ENCODE measurements at places on chromosomes 6 and 20.

DNA sequence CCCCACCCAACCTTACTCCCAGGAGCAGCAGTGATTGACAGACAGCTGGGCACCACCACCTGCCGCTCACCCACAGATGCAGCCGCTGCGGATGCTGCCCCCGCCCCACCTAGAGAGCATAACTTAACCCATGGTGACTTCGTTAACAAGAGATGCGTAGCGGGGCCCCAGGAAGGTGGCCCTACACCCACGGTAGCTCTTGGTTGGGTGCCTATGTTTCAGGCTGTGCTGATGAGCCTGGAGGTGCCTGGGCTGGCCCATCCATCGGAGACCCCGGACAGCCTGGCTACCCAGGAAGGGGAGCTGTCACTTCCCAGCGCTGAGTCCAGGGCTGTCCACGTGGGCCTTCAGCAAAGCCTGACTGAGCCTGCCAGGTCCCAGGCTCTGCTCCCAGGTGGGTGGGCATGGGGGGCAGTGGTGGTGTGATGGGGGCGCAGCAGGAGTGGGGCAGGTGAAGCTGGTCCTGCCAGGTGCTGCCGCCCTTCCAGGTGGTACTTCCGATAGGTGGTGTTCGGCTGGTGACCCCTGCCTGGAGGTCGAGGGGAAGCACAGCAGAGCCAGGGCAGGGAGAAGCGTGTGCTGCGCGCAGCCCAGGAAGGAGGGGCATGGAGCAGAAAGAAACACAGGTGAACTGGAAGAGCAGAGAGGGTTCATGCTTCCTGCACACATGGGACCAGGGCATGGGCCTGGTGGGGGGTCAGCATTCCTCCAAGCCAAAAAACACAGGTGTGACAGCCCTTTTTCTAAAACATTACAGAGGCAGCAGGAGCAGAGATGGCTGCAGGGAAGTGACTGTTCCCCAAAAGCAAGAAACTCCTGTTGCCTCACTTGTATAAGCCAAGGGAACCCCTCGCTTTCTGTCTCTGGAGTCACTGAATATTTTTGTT is 56.9 kb downstream of the SYNJ2 start:
- DNase-seq, result no peak

- peak; percentile 84 for DNase-seq
Observed at GRCh38 chr20:25336561-25337422, 53.8 kb downstream of the ABHD12 start.

- no peak for DNase-seq
Observed at GRCh38 chr6:44271406-44271723, 1.1 kb downstream of the TMEM151B start.

- DNase-seq, result peak; percentile 90
Observed at GRCh38 chr20:31713312-31714273, 9.1 kb downstream of the BCL2L1 start.

- no peak for DNase-seq
Observed at GRCh38 chr6:74690365-74690764, 515.5 kb downstream of the COL12A1 start.

DNA sequence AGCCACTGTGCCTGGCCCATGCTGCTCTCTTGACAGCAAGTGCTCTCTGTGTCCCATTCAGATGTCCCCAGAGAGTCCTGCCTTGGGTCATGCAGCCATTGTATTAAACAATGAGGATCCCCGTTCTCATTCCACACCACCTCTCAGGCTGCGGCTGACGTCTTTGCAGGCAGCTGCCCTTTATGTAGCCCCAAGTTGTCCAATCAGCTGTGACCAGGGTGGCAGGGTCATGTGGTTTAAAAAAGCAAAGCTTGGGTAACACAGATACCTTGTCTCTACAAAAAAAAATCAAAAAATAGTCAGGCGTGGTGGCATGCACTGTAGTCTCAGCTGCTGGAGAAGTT is 13.2 kb downstream of the GCNT2 start:
- DNase-seq, result no peak

GRCh38 chr6:23414051-23414445 is 712.0 kb upstream of the NRSN1 start:
- peak; percentile 18 for DNase-seq

GRCh38 chr6:73942592-73943186 is 246.7 kb downstream of the CD109 start:
- DNase-seq, result peak; percentile 96

DNA sequence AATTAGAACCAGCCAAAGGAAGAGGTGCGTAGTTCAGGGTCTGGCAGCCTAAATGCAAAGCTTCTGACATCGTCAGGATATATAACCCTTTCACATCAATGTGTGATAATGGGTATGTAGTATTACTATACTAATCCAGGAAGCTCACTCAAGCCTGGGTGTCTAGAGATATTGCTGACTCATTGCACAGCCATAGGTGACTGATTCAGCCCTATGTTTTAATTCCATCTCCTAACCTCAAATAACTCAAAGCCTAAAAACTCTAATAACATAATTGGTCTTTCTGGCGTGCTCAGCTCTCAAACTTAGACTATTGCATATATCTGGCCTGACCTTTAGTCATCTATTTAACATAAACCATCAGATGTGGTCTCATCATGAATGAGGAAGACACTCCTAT is 658.4 kb downstream of the TBC1D32 start:
- no peak for DNase-seq

DNA sequence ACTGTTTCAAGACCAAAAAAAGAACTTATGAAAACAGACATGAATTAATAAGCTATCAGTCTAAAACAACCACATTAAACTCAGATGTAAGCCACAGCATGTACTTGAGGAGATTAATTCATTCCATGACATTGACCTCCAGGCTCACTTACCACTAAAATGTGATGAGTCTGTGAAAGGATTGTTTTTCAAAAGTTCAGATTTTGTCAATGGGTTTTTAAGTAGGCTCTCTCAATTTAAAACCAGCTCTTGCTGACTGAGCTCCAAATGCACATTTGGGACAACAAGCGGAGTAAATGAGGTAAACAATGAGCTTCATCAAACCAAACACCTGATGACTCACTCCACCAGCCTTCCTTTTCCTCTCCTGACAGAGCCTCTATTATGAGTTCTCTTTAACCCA is 197.0 kb downstream of the SIM1 start:
- DNase-seq, result no peak

DNA sequence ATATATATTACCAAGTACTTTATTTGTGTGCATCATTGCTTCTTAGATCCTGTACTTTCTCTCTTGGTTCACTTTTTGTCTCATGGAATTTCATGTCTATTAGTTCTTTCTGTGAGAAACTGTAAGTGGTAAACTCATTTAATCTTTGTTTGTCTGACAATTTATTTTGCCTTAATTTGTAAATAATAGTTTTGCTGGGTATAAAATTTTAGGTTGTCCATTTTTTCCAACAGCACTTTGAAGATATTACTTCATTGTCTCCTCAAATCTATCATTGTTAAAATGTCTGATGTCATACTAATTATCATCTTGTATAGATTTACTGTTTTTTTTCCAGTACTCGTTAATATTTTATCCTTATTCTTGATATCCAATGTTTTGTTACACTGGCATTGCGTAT is 205.2 kb upstream of the CDYL start:
- no peak for DNase-seq

- DNase-seq, result peak; percentile 79
Observed at GRCh38 chr6:149026530-149026942, 279.7 kb downstream of the UST start.

- no peak for DNase-seq
Observed at GRCh38 chr6:3882431-3882830, 33.3 kb downstream of the FAM50B start.

DNA sequence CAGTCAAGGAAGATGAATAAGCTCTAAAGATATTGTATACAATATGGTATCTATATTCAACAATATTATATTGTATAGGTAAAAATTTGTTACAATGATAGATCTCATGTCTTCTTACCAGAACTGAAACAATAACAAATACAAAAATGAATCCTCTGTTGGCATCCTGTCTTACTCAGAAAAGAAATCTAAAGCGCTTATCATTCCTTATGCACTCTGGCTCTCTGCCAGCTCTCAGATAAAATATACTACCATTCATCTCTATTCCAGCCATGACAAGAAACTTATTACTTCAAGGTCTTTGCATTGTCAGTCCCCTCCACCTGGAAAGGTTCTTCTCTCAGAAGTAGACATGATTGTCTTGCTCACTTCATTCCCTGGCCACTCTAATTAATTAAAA is 138.6 kb downstream of the THEMIS start:
- no peak for DNase-seq

DNA sequence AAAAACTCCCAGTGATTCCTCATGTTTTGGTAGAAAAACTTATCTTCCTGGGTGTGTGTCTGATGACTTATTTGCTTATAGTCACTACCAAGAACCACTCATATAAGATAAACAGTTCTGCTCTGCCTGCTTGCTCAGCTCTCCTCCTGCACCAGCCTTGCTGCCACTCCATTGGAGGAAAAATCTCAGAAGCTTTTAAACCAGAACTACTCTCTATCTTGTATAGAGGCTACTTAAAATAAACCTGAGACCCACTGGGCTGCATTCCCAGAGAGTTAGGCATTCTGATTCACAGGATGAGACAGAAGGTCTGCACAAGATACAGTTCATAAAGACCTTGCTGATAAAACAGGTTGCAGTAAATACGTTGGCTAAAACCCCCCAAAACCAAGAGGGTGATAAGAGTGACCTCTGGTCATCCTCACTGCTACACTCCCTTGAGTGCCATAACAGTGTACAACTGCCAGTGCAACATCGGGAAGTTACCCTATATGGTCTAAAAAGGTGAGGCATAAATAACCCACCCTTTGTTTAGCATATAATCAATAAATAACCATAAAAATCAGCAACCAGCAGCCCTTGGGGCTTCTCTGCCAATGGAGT is 728.3 kb downstream of the EPHA7 start:
- no peak for DNase-seq

GRCh38 chr20:64052987-64053840 is 3.8 kb upstream of the SOX18 start:
- no peak for DNase-seq

GRCh38 chr6:106170030-106170791 is 84.1 kb downstream of the PRDM1 start:
- no peak for DNase-seq

- DNase-seq, result peak; percentile 80
Observed at GRCh38 chr6:148144917-148145521, 197.6 kb upstream of the SASH1 start.

DNA sequence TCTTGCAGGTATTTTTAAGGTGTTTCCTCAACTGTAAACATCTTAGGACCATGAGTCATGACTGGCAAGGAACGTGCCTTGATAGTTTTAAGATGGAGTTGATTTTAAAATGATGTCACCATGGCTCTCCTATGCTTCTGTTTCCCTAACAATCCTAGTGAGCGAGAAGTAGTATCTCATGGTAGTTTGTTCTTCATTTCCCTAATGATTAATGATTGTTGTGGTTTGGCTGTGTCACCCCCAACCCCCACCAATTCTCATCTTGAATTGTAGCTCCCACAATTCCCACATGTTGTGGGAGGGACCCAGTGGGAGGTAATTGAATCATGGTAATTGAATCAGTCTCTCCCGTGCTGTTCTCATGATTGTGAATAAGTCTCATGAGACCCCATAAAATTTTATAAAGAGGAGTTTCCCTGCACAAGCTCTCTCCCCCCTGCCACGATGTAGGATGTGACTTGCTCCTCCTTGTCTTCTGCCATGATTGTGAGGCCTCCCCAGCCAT is 16.8 kb upstream of the BNIP5 start:
- DNase-seq, result no peak

GRCh38 chr6:143396497-143397226 is 53.8 kb downstream of the ADAT2 start:
- DNase-seq, result no peak

DNA sequence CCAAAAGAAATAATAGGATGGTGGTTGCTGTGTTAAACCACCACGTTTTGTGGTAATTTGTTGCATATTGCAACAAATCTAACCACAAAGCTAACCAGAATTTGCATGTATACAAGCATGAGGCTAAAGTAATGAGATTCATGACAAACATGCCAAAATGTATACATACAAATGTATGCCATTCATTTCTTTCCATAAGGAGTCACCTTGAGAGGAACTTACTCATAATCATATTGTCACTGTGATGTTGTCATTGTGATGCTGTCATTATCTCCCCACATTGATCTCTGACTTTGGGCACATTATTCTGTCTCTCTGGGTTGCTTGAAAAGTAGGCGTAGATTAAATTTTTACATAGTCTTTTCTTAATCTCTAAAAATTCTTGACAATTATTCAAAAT is 886.8 kb upstream of the FLRT3 start:
- no peak for DNase-seq

DNA sequence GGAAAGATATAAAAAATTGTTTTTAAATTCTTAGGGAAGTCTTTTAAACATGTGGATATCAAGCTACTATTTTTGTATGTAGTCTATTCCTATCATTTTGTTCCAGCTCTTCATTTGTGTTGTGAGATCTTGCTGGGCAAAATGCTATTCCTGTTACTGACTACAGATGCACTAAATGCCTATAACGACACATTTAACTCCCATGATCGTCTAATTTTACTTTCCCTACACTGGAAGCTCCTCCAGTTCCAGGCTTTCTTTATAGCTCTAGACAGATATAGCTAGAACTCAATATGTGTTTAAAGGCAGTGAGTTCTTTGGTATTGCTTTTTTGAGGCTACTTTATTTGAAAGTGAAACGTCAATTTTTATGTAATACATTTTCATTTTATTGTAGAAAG is 971.5 kb upstream of the CITED2 start:
- DNase-seq, result no peak

- peak; percentile 57 for DNase-seq
Observed at GRCh38 chr20:22768266-22769178, 184.2 kb upstream of the FOXA2 start.

DNA sequence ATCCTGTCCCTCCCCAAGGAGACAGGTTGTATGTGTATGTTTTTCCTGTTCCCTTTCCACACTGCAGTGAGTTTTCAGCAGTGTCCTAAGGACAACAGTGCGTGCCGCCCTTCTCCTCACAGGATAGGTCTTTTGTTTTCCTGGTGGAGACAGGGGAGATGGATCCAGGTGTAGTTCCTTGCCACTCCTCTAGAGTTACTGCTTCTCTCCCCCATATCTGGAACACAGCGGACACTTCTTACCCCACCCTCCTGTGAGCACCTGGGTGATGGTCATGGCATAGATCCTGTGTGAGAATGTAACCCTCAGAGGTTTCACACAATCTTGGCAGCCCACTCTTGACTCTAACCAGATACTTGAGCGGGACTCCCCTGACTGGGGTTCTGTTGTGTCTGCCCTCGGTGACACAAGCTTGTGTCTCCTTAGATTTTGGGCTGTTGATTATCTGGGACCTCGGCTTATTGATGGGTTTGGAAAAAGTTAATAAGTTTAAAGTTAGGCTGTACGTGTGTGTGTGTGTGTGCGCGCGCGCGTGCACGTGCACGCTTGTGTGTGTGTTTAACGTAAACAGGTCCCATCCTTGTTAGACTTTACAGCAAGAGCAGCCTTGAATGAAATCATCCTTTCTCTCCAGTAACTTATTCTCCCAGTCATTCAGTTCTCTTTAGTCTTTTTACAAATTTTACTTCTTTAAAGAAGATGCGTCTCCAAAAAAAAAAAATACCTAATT is 131.3 kb upstream of the EDN1 start:
- DNase-seq, result no peak

DNA sequence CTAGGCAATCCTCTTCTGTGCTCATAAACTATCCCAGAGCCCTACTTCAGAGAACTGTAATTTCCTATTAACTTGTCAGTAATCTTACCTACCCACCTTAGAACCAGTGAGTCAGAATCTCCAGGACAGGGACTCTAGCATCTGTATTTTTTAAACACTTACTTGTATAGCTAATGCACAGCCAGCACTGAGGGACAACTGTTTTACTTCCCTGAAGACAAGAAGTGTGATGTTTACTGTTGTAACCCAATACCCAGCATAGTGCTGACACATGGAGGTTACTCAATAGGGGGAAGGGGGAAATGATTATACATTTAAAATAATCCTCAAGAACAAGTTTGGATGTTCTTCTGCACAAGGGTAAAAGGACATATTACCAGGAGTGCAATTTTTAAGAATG is 130.8 kb downstream of the BTBD9 start:
- peak; percentile 47 for DNase-seq

All from mesendoderm (in vitro differentiated cells).